ENCODE measurements at places on chromosomes 16 and 17.

- no peak for DNase-seq
Observed at GRCh38 chr16:70704586-70704985, 18.7 kb upstream of the MTSS2 start.

DNA sequence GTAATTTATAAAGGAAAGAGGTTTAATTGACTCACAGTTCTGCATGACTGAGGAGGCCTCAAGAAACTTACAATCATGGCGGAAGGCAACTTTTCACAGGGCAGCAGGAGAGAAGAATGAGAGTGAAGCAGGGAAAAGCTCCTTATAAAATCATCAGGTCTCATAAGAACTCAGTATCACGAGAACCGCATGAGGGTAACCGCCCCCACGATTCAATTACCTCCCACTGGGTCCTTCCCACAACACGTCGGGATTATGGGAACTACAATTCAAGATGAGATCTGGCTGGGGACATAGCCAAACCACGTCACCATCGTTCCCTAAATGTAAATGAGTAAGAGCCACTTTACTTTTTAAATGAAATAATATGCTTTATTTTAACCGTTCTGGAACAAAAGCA lies 89.9 kb upstream of the NACA2 start:
- DNase-seq, result no peak

DNA sequence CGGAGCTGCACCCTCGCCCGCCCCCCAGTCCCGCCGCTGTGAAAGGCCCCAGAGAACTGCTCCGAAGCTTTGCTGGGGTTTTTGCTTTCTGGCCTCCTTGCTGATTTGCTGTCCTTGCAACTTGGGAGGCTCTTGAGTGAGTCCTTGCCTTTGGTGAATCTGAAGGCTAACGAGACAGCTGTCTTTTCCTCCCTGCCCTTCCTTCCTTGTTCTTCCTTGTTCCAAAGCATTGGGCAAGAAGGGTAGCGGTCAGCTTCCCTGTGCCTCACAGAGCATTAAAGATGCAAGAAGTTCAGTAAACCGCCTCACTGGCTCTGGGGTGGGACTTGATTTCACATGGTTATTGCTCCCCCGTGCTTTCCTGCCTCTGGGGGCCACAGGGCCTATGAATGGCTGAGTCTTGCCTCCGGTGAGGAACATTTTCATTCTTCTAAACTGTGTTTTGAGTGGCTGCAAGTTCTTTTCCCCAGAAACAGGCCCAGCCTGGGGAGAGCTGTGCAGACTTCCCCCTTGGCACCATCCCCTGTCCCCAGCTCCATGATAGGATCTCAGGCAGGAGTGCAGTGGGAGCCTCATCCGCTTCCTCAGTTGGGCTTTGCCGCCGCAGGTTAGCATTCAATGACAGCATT lies 1.4 kb downstream of the YPEL2 start:
- no peak for DNase-seq

DNA sequence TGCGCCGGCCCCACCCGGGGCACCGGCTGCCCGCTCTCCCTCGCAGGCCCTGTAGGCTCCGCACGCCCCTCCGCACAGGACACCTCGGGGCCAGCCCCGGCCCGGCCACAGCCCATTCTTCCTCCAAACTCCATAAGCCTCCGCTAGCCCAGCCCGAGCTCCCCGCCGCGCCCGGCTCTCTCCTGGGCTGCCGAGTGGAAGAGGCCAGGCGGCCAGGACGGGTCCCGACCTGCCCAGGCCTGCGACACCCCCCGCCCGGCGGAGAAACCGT lies 397 bp downstream of the NCOR1 start:
- no peak for DNase-seq

DNA sequence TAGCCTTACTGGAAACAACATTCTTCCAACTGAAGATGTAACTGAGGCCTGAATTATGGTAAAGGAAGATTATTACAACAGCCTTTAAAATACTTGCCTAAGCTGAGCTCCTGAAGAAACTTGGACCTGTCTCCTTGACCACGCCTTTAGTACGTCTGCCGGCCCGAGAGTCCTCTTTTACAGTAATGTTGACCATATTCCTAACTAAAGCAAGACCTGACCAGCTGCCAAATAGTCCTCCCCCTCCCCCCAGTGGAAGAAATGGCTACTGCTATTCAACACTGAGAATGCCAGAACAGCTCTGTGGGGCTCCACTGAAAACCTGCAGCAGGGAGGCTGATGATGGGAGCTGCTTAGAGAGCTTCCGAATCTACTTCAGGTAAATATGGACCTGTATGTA lies 12.6 kb upstream of the FOXJ1 start:
- no peak for DNase-seq

GRCh38 chr16:65116818-65117430 lies 4.9 kb downstream of the CDH11 start:
- no peak for DNase-seq

GRCh38 chr17:8939496-8940334 lies 25.8 kb downstream of the PIK3R5 start:
- no peak for DNase-seq

DNA sequence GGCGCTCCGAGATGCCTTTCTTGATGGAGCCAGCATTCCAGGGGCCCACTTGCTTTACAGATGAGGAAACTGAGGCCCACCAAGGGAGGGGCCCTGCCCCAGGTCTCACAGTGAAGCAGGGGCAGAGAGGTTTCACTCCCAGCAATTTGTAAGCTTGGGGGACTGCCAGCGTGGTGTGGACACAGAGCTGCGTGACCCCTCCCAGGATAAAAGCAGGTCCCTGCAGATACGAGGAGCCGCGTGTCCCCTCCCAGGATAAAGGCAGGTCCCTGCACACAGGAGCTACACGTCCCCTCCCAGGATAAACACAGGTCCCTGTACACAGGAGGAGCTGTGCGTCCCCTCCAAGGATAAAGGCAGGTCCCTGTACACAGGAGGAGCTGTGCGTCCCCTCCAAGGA lies 11.7 kb downstream of the JPH3 start:
- no peak for DNase-seq

DNA sequence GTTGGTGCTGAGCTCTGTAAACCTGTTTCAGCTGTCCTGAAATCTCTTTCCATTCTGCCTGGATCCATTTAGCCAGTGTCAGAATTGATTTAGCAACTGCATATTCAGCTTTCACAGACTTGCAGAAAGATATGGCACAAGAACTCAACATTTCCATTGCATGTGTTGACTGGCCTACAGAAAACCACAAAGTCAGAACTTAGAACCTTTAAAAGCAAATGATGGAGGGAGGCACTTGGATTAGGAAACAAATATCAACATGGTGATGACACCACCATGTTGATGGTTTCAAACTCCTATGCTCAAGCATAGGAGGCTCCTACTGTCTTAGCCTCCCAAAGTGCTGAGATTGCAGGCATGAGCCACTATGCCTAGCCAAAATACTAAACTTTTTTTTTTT lies 52.3 kb upstream of the ARL6IP1 start:
- no peak for DNase-seq

- no peak for DNase-seq
Observed at GRCh38 chr16:25012525-25012991, 2.6 kb downstream of the ARHGAP17 start.

DNA sequence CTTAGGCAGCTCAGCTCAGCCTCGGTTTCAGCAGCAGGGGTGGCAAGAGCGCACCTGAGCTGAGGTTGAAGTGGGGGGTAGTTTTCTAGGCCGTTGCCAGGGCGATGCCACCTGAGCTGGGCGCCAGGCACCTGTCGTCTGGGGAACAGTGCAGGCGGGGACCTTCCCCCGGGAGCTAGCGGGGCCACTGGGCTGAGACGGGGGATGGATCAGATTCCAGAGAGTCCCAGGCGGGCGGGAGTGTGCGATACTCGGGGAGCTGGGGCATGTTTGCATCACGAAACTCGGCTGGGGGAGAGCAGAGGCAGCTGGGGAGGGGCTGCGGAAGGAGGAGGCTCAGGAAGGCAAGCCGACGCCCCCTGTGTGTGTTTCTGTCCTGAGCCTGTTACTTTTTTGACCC lies 477 bp upstream of the CLDN9 start:
- DNase-seq, result no peak

- no peak for DNase-seq
Observed at GRCh38 chr17:4498461-4499397, at the start of gene SPNS2. TSS of gene SPNS2 (plus strand) at chr17:4498881. CDS start at chr17:4499048, 167 bp downstream.

- DNase-seq, result no peak
Observed at GRCh38 chr16:22206842-22207714, 1.0 kb downstream of the EEF2K start.

- no peak for DNase-seq
Observed at GRCh38 chr16:10896723-10897122, 19.7 kb downstream of the CIITA start.

- DNase-seq, result no peak
Observed at GRCh38 chr17:12952012-12952411, 65.8 kb downstream of the ELAC2 start.

GRCh38 chr16:68068926-68069325 lies 16.2 kb upstream of the NFATC3 start:
- DNase-seq, result no peak

- no peak for DNase-seq
Observed at GRCh38 chr17:68599091-68599490, 2.1 kb downstream of the FAM20A start.

- no peak for DNase-seq
Observed at GRCh38 chr17:74520790-74521480, 10.3 kb downstream of the CD300LB start.

DNA sequence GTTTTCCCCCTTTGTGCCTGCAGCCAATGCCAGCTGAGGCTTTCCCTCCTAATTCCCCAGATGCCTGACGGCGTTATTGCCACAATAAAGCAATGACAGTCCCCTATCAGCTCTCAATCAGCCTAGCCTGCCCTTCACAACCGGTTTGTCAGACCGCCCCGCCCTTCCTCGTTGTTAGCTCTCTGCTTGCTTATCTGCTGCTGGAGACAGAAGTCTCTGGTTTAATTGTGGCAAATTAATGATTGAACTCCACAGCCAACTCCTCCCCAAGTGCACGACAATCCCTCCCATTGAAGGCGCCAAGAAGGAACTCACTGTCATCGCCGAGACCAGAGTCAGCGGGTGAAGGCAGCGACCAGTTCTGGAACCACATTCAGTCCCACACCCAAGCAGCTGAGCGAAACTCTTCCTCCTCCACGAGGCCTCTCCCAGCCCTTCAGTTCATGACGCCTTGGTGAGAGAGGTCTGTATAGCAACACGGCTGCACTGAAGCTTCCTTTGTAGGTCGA lies 474.4 kb downstream of the SLC39A11 start:
- DNase-seq, result no peak

DNA sequence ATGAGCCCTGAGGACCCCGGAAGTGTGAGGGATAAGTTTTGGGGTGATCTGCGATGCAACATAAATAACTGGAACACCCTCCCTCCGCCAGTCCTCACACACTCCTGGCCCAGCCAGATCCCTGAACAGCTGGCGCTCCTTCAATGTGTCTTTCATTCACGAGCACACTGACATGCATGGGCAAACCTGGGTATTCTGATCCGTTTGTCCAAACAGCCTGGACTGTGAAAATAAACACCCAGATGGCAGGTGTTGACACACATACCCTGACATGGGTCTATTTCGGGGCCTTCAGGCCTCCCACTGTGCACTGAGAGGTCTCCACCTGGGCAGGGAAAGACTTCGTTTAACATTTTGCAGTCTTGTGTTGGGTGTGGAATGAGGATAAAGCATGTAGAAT lies 3.0 kb upstream of the CPNE2 start:
- DNase-seq, result no peak

GRCh38 chr17:61904094-61904710 lies 23.6 kb downstream of the INTS2 start:
- DNase-seq, result no peak

DNA sequence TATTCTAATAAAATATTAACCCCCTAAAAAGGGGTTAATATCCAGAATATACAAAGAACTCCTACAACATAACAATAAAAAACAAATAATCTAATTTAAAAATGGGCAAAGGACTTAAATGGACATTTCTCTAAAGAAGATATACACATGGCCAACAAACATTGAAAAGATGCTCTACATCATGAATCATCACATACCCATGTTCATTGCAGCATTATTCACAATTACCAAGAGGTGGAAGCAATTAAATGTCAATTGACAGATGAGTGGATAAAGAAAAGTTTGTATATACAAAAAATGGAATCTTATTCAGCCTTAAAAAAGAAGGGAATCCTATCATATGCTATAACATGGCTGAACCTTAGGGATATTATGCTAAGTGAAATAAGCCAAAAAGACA lies 36.8 kb downstream of the CPD start:
- no peak for DNase-seq

GRCh38 chr17:52237151-52237550 lies 78.6 kb upstream of the CA10 start:
- no peak for DNase-seq

DNA sequence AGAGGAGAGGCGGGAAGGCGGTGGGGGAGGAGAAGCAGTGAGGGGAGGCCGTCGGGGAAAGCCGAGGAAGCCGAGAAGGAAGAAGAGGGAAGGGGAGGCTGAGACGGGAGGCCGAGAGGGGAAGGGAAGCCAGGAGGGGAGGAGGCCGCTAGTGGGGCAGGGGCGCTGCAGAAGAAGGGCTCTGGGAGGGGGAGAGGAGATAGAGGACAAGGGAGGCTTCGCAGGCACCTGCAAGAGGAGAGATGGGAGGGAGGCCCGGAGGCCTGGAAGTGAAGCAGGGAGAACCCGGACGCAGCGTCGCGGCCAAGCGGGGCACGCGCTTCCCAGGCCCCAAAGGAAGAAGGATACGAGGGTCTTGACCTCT lies 2.3 kb downstream of the C17orf58 start:
- DNase-seq, result no peak

DNA sequence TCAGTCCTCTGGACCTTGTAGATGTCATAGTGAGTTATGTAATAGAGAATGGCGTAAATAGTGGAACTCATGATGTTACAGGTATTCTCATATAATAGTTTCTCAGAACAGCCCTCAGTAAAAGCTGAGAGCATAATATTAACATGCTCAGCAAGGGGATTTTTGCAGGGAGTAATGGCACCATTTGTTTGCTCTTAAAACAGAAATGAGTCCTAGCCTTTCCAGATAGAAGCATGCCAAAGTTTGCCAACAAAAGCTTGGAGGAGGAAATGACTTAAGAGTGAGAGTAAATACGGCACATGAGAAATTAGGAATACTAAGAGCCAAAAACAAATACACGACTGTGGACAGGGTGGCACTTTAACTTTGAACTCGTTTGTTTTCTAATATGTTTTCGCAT lies 198.4 kb downstream of the ANKFN1 start:
- DNase-seq, result no peak

DNA sequence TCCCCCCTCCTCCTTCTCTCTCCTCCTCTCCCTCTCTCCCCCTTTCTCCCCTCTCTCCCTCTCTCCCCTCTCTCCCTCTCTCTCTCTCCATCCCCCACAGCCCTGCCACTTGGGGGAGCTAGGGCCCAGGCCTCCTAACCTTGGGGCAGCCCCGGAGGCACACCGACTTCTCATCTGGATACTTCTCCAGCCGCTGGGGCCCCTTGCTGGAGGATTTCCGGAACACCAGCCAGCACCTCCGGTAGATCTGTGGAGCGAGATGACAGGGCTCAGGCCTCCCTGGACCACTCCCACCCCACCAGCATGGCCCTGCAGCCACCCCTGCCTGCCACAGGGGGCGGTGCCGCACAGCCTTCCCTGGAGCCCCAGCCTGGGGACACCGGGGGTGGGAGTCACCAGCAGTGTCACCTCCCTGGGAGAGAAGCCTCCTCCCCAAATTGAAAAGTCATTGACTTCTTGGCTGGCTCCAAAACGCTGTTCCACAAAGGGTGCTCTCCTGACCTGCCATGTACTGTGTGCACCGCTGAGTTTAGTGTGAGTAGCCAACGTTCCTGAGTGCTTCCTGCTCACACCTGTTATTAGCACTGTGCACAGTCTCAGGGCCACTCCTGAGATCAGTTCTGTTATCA lies 10.5 kb downstream of the DOK4 start:
- no peak for DNase-seq
